Aorta (tissue), 5 donors: ENCODE measurements at places on chromosomes 12 and 14.

GRCh38 chr12:112413855-112414625, 4.6 kb upstream of the RPL6 start:
- DNase-seq, result no peak

GRCh38 chr12:98894412-98895085, 249.5 kb downstream of the APAF1 start:
- no peak for DNase-seq

DNA sequence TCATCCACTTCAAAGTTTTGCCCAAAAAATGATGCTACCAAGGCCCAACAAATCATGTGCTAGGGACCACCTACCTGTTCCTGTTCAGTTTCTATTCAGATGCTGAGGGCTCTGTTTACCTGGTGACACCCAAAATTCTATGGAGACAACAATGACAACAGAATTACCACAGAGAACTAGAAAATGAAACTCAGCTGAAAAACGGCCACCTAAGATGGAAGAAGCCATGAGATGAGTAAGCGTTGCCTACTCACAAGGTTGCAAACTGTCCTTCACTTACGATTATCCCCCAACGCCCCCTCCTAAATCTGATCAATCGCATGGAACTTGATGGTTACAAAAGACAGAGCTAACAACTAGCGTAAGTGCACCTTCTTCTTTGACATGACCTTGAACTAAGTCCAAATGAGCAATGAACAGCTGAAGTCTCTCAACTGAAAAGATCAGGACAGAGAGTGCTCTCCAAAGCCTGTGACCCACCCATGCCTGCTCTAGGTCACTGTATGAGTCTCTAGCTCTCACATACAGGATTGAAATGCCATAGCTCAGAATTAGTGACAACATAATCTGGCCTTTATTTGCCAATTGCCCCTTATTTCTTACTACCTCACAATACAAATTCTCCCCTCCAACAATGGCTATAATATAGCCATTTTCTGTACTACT, at the start of gene RNASE11:
TSS of gene RNASE11 (minus strand) at position 513 of the 666 bp plus-strand sequence.
- no peak for DNase-seq

GRCh38 chr12:124857921-124858461, 5.7 kb downstream of the SCARB1 start:
- no peak for DNase-seq

DNA sequence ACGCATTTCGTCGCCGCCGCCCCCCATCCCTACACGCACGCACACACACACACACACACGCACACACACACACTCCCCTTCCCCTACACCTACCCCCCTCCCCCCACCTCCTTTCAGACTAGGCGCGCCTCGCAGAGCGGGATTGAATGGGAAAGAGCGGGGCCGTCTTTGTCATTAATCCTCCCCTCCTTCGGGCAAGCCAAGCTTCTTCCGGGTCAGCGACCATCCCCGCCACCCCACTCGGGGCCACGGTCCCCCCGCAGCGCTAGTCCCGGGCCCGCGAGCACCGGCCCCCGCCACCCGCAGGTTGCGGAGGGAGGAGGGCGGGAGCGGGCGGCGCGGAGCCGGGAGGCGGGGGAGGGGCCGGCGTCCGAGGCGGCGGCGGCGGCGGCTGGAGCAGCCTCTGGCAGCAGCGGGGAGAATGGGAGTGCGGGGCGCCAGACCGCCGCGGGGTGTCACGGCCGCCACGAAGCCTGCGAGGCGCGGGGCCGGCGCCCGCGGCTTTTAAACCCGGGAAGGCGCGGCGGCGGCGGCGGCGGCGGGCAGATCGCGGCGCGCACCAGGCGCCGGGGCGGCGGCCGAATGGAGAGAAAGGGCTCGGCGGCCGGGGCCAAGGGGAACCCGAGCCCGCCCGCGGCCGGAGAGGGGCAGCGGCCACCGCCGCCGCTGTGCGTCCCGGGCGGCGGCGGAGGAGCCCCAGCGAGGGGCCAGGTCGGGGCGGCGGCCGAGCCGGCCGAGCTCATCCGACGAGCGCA, at the start of gene TTC9:
TSS of gene TTC9 (plus strand) at position 369 of the 755 bp plus-strand sequence. CDS start at position 583, 214 bp downstream.
- DNase-seq, result peak; percentile 78

GRCh38 chr12:88836156-88836555, 255.9 kb upstream of the KITLG start:
- no peak for DNase-seq

DNA sequence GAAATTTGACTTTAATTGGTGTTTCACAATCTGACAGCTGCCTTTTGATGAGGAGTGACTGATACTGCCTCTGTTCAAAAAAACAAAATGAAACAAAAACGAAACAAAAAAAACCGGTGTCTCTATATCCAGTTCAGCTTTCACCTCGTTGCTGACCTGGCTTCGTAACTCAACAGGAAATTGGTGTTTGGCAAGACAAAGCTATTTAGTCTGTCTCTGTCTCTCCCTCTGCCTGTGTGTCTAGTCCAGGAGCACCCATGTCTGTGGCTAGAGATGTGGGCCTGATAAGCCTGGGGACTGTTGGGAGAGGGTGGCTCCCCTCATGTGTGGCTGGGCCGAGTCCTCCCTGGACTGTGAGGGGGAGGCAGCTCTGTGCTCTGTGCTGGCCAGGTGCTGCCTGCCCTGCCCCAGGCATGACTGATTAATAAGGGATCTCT, 11.3 kb downstream of the CACNA1C start:
- DNase-seq, result no peak

DNA sequence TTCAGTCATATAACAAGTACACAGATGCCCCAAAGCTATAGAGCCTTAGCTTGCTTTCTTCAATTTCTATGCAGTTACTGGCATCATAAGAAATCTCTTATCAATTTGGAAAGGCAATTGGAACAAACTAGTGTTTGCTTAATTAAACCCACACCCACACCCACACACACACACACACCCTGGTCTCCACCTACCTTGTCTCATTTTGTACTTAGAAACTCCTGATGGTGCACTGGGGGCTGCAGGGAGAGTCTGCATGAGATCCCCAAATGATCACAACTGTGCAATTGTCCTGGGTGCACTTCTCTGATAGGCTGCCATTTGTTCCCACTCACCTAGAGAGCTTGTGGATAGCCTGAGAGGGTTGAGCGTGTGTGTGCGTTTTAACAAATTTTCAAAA, 40.5 kb upstream of the PTCSC3 start:
- DNase-seq, result no peak

- DNase-seq, result peak; percentile 29
Observed at GRCh38 chr14:100581228-100582145, 5.7 kb downstream of the BEGAIN start.

GRCh38 chr14:33126433-33126832, 187.8 kb downstream of the NPAS3 start:
- DNase-seq, result no peak

DNA sequence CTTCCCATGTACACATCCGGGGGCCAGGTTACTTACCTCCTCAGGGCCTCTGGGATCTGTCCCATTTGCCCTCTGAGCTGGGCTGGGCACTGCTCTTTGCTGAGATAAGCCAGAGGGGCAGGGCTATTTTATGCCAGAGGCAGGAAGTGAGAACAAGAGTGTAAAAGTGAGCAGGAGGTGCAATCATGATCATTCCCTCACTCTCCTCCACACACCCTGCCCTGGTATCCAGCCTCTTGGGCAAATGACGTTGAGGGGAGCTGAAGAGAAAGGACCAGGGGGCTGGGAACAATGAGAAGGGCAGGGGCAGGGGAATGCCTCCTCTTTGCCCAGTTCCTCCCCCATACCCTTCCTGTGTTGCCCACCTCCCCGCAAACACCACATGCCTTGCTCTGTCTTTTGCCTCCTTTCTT, 4.2 kb downstream of the LPAR5 start:
- DNase-seq, result no peak

DNA sequence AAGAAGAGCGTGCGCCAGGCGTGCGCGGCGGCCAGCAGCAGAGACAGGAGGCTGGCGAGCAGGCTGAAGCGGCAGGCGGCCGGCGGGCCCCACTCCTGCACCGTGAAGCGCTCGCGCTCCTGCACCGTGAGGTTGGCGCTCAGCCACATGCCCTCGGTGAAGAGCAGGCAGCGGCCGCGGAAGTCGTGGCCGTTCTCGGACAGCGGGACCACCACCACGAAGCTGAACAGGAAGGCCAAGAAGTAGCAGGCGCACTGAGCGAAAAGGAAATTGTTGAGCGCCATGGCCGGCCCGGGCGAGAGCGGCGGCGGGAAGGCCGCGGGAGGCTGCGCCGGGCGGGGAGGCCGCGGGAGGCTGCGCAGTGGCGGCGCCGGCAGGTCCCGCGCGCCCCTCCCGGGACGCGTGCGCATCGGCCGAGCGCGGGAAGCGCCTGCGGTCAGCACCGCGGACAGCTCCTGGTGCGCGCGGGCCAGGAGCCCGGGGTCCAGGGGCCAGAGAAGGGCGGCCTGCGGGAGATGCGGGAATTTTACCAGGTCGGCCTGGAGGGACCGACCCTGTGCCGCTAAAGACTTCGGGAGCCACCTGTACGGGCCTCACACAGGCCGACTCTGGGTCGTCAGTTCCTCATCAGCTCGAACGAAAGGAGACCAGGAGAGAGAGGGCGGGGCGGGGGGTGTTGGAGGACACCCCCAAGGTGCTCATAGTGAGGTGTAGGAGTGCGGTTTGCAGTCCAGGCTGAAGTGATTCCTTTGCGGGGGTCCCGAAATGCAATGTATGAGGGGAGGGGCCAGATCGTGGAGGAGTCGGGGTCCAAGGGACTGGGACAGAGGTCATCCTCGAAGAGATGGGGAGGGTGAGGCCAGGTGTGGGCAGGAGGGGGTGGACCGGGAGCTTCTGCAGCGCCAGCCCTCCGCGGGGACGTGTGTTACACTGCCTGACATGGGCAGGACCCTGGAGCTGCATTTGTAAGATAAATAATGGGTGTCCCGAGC, at the start of gene TMEM179:
TSS of gene TMEM179 (minus strand) at position 315 of the 992 bp plus-strand sequence. CDS start at position 284, 31 bp downstream.
- peak; percentile 76 for DNase-seq

DNA sequence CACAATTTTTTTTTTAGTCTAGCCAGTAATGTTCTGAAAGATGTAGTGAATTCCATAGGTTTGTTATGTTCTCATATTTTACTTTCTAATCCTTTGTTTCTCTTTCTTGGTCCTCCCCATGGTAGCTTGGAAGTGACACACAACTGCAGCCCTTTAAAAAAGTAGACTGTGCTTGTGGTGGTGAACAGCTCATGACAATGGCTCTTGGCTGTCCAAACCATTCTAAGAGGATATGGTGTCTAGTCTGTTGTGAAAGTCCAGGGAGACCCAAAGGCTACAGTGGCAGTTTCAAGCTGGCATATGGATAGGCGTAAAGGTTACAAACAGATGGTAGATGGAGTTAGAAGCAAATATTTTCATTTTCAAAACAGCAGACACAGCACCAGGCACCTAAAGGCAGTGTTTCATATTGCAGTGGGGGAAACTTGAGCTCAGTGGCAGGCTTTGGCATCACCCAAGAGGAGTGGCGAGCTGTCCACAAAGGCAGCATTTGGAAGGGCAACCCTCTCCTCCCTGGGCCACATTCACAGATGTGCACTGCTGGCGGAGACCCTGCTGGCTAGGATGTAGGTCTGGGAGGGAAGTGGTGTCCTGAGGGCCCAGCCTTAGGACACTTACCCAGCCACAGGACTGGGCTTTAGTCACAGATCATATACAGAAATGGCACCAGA, 102.1 kb downstream of the DYRK2 start:
- DNase-seq, result no peak

DNA sequence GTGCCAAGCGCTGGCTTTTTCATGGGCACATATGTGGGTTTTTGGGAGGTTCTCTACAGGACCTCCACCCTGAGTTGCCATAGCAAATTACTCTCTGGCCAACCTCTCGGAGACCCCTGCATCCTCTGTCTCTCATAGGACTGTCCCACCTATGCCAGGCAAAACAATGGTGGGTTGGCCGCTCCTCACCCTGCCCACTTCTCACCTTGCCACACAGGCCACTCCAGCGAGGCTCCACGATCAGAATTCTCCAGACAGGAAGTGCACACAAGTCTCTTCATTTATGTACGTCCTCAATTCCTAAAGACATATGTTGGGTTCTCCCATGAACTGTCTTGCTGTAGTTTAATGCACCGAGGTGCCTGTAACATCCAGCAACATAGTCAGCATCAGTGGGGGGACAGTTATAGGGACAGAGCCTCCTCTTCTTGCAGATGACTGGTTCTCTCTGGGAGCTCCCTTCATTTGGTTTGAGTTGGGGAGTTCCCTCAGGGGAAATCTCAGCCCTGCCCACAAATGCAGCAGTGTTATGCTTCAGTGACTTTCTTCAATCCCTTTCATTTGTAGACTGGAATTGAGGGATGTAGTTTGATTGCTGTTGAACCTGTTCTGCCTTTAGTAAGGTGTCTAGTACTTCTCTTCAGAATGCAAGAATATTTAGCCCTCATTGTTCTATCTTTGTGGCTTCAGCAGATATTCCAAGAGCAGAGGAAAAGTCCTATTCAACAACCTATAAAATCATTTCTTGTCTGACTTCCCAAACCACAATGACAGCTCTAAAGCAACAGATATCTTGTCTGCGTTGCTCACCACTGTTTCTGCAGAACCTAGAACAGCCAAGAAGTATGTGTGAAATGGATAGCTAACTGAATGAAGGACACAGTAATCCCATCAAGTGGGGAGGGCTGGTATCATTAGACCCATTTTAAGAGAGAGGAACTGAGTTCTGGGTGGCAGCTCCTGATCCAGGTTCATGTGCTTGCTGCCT, 2.8 kb upstream of the LTBP2 start:
- DNase-seq, result no peak

DNA sequence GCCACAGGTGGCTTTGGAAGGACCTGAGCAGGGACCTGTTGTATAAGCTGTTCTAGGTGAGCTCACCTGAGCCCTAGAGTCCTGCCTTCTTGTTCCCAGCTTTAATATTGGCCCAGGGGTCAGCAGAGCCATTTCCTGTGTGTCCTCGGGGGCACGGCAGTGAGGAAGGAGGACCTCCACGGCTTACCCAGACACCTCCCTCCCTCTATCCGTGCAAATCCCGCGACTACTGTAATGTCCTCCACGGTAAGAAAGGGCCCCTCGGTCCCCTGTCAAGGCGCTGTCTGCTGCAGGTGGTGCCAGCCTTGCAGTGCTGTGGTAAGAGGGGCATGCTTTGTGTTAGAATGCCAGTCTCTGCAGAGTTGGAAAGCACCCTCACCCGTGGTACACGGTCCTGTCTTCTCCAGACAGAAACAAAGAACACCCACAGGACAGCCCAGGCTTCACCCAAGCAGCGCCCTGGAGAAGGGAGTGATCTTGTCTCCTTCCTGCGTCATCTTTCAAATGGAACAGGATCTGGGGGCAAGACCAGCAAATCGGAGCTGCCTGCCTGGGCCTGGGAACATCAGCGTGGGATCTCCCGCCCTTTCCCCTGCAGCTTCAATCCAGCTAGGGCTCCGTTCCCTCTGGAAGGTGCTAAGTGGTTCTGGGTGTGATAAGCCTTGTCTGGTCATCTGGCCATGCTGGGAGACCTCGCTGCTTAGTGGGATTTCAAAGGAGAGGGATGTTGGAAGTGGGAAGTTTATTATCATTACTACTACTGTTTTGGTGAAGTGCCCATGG, 20.2 kb upstream of the FZD10 start:
- no peak for DNase-seq

GRCh38 chr12:89674326-89674942, 34.2 kb downstream of the ATP2B1 start:
- DNase-seq, result no peak

GRCh38 chr12:6538420-6539313, 4.3 kb downstream of the GAPDH start:
- DNase-seq, result no peak

DNA sequence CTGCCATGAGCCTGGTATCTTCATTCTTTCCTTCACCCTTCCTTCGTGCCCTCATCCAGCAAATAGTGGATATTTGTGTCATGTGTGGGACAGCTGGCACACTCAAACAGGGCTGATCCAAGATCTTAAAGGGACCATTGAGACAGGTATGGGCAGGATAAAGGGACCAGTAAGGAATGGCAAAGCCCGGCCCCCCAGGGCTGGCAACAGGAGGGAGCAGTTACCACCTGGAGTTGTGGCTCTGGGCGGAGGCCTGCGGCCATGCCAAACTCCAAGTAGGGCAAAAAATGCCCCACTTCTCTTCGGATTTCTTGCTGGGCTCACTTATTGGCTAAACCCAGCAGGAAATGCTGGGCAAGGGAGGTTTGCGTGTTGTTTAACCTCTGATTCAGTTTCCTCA, 2.1 kb downstream of the OGFOD2 start:
- no peak for DNase-seq
